Type B pancreatic cell (in vitro differentiated cells): ENCODE measurements at places on chromosomes 11 and 22. TPM values are rescaled to one million over a fixed set of nuclear protein-coding genes. Genes with fewer than 3 reads are reported as not detected.

GRCh38 chr11:45670386-45671135 lies 5.1 kb upstream of the CHST1 start:
- H3K27me3 ChIP-seq = peaks cover 41% of the 10 kb centered on the region
- DNase-seq = no peak
- H3K36me3 ChIP-seq = no peaks in the 10 kb centered on the region
- no peaks in the 10 kb centered on the region for H3K4me1 ChIP-seq

DNA sequence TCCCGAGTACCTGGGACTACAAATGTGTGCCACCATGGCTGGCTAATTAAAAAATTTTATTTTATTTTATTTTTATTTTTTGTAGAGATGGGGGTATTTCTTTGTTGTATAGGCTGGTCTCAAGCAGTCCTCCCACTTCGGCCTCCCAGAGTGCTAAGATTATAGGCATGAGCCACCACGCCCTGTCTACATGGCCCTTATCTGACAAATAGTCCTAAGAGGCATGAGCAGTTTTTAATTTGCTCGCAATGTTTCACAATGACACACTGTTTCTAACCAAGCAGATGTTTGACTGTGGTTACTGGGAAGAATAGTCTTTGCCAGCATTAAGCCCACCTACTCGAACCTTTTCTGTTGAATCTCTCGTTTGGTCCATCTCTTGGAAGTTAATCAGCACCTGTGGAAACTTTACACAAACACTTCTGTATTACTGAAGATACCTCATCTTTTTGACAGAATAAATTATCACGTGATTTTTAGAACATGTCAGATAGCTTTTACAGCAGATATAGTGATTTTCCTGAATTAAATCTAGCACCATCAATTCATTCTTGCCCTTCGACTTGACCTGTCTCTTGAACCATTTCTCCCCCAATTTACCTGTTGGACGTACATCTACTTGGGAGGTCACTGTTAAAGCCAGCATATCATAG lies 71.4 kb downstream of the MTMR3 start:
- no peak overlapping the region for H3K4me3 ChIP-seq
- H3K36me3 ChIP-seq = peaks cover 12% of the 10 kb centered on the region
- no peaks in the 10 kb centered on the region for H3K27me3 ChIP-seq
- peaks cover 31% of the 10 kb centered on the region for H3K4me1 ChIP-seq
- H3K27ac ChIP-seq = no peak overlapping the region

GRCh38 chr11:80280737-80281136 lies 839.9 kb upstream of the TENM4 start:
- no peaks in the 10 kb centered on the region for H3K36me3 ChIP-seq
- no peaks in the 10 kb centered on the region for H3K4me1 ChIP-seq
- H3K27ac ChIP-seq = no peak overlapping the region
- no peak overlapping the region for H3K4me3 ChIP-seq
- DNase-seq = no peak
- no peaks in the 10 kb centered on the region for H3K27me3 ChIP-seq

MMP13 gene
- total RNA-seq = not detected in 2 replicates
